DMS53 (cell line): ENCODE measurements at places on chromosomes 4 and X.
A peak's percentile ranks its signal among the peaks of the same experiment; 100 is the strongest.

DNA sequence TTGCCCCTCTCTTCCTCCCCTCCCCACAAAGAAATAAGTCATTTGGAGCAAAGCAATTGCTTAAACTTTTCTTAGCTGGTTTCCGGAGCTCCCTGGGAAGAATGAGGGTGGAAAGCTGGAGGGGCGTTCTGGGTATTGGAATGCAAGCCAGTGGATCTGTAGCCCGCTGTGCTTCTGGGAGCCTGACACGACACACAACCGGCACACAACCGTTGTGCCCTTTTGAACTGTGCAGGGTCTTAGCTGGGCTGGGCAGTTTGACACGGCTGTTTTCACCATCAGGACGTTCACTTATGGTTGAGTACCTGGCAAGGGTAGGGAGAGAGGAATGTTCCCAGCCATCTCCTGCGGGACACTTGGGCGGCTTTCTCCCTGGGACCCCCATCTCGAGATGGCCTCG, 38.3 kb downstream of the SHROOM2 start:
- DNase-seq = no peak

- no peak for DNase-seq
Measured at GRCh38 chrX:13283512-13283911, 36.3 kb downstream of the ATXN3L start.

DNA sequence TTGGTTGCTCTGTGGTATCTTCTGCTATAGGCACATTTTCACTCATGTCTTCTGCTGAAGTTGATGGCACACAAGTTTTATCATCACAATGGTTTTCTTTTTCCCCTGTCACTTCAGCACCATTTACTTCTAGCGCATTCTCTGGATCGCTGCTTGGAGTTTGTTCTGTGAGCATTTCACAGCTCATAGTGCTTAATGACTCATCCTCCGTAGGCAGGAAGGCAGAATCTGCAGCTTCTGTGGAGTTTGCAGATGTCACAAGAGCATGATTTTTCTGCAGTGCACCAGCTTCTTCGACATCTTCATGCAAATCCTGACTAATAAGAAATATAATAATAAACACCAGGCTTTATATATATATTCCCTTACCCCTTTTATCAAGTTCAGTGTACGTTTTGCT, 83.6 kb downstream of the CHM start:
- DNase-seq = peak; percentile 71

- peak; percentile 72 for DNase-seq
Measured at GRCh38 chr4:138056541-138056940, 185.6 kb downstream of the SLC7A11 start.

- DNase-seq = no peak
Measured at GRCh38 chr4:177451108-177451500, 8.9 kb upstream of the AGA start.

DNA sequence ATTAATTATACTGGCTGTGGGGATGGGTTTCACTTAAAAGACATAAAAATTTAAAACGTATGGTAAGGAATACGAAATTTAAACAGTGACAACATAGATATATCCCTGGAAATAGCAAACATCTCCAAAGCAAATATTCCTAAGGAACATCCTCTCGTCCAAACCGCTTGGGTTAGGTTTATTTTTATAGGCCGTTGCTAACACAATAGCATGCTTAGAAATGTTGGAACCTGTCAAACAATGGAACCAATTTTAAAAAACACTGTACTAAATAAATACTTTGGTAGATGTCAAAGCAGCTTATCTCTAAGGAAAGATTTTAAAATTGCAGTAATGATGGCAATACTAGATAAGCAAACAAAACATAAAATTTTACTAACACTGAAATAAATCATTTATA, 45.4 kb downstream of the SEC24D start:
- no peak for DNase-seq

DNA sequence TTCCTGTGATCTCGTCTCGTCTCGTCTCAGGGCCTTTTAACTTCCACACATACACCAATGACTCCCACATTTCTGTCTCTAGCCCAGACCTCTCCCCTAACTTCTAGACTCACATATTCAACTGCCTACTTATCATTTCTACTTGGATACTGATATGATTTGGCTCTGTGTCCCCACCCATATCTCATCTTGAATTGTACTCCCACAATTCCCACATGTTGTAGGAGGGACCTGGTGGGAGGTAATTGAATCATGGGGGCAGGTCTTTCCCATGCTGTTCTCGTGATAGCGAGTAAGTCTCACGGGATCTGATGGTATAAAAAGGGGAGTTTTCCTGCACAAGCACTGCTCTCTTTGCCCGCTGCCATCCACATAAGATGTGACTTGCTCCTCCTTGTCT, 8.9 kb downstream of the PHKA2 start:
- DNase-seq = no peak
